ENCODE measurements at places on chromosomes 7 and 10. TPM values are rescaled to one million over a fixed set of nuclear protein-coding genes. Genes with fewer than 3 reads are reported as not detected.

EN2 gene
- polyA plus RNA-seq: 0.03 TPM

OPN4 gene
- not detected for polyA plus RNA-seq

WNT16 gene
- 0.33 TPM for polyA plus RNA-seq

SAMD9L gene
- polyA plus RNA-seq: not detected

TIAL1 gene
- 37.4 TPM for polyA plus RNA-seq

HOXA11 gene
- polyA plus RNA-seq: not detected

C10orf105 gene
- polyA plus RNA-seq: 0.71 TPM

ZNF117 gene
- polyA plus RNA-seq: 2.1 TPM

C10orf53 gene
- polyA plus RNA-seq: not detected

KCND2 gene
- 4.6 TPM for polyA plus RNA-seq

CLCN1 gene
- polyA plus RNA-seq: 0.36 TPM

GDF2 gene
- polyA plus RNA-seq: not detected

ACHE gene
- polyA plus RNA-seq: 1.4 TPM

CYP26A1 gene
- 9.1 TPM for polyA plus RNA-seq

- no peaks in the 10 kb centered on the region for H3K27me3 ChIP-seq
- no peaks in the 10 kb centered on the region for H3K4me1 ChIP-seq
- no peaks in the 10 kb centered on the region for H3K36me3 ChIP-seq
- no peak overlapping the region for H3K27ac ChIP-seq
- DNase-seq: no peak
These were observed 14.8 kb downstream of the HTR5A start for GRCh38 chr7:155084969-155085368.

GRCh38 chr10:22623633-22624253 is 90.6 kb downstream of the PIP4K2A start:
- H3K27me3 ChIP-seq: no peaks in the 10 kb centered on the region
- H3K27ac ChIP-seq: no peak overlapping the region
- DNase-seq: no peak

DNA sequence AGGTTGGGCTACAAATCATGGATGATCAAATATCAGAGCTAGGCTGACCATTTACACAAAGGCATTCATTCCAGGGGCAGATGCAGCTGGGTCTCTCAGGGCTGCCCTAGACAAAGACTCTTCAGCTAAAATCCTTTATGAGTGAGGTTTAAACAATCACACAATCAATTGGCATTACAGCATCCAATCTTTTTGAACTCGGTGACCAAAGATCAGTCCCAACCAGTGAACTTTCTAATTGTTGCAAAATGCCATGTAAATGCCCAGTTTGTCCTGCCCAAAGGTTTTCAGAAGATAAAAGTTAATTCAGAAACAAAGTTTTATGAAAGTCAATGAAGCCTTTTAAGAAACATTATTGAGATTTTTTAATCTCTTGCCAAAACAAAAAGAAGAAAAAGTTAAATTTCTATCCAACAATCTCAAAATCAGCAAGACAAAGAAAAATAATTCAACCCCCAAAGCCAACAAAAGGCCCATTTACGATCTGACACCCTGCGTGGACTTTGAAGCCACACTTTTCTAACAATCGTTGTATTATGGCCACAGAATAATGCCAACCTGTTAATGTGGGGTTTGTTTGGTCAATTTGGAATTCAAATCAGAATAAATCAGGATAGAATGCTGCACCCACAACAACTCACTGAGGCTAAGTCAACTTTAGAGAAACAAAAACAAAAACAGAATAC is 40.9 kb downstream of the GPR37 start:
- H3K36me3 ChIP-seq: no peaks in the 10 kb centered on the region
- H3K27ac ChIP-seq: no peak overlapping the region

- H3K27me3 ChIP-seq: no peaks in the 10 kb centered on the region
- no peak for DNase-seq
- peak overlapping the region; percentile 71 for H3K27ac ChIP-seq
These were observed 1.1 kb downstream of the EPHA1 start for GRCh38 chr7:143407287-143408251.

- no peak for DNase-seq
- H3K36me3 ChIP-seq: no peaks in the 10 kb centered on the region
- no peak overlapping the region for H3K4me3 ChIP-seq
- no peaks in the 10 kb centered on the region for H3K4me1 ChIP-seq
- peaks cover 2% of the 10 kb centered on the region for H3K27me3 ChIP-seq
These were observed 16.4 kb upstream of the FOXK1 start for GRCh38 chr7:4665661-4666060.

DNA sequence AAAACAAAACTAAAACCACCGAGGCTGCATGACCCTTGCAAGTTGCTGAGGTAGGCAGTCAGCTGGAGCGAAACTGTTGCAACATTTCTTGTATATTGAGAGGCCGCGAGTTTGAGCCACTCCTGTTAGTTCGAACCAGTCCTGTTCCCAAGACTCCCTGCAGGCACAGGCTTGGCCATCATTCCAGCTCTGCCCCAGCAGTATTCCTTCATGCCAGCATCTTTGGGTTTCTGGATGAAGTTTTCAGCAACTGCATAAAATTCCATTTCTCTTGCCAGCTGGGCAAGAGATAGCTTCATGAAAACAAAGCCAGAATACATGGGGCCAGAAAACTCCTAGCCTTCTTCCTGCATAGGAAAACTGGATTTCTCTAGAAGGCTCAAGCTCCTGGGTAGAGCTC is 207.6 kb downstream of the FRMD4A start:
- H3K27me3 ChIP-seq: no peaks in the 10 kb centered on the region
- no peak overlapping the region for H3K4me3 ChIP-seq
- no peaks in the 10 kb centered on the region for H3K36me3 ChIP-seq
- no peaks in the 10 kb centered on the region for H3K4me1 ChIP-seq
- no peak for DNase-seq
- no peak overlapping the region for H3K27ac ChIP-seq

GRCh38 chr7:5222841-5223411 is 32.9 kb downstream of the WIPI2 start:
- no peak overlapping the region for H3K4me3 ChIP-seq
- no peaks in the 10 kb centered on the region for H3K4me1 ChIP-seq
- H3K27ac ChIP-seq: no peak overlapping the region
- peaks cover 34% of the 10 kb centered on the region for H3K36me3 ChIP-seq
- H3K27me3 ChIP-seq: no peaks in the 10 kb centered on the region

- H3K4me1 ChIP-seq: no peaks in the 10 kb centered on the region
- no peaks in the 10 kb centered on the region for H3K36me3 ChIP-seq
- H3K4me3 ChIP-seq: no peak overlapping the region
- no peaks in the 10 kb centered on the region for H3K27me3 ChIP-seq
- DNase-seq: no peak
These were observed 38.2 kb upstream of the C10orf71 start for GRCh38 chr10:49260644-49261296.

DNA sequence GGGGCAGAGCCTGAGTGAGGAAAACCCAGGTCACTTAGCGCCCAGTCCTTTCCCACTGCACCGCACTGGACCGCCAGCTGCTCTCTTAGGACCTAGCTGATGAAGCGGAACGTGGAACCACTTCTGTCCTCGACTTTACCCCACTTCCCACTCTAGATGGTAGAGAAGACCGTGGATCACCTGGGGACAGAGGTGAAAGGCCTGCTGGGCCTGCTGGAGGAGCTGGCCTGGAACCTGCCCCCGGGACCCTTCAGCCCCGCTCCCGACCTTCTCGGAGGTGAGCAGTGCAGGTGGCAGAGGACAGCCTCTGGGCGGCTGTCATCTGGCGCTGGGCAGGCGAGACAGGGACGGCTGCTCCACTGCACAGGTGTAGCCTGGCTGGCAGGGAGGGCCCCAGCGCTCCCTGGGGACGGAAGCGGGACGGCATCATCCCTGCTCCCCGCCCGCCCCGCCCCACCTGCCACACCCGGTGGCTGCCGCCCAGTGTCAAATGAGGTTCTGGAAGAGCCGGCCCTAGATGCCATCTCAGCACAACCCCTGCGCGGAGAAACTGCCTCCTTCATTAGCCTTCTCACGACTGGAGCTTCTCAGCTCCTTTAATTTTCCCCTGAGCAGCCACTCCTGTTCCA is 11.7 kb downstream of the PLAC9 start:
- H3K4me3 ChIP-seq: no peak overlapping the region
- DNase-seq: no peak
- H3K36me3 ChIP-seq: no peaks in the 10 kb centered on the region
- H3K27ac ChIP-seq: no peak overlapping the region

GRCh38 chr7:116449950-116450349 is 49.6 kb upstream of the CAV2 start:
- H3K4me1 ChIP-seq: no peaks in the 10 kb centered on the region
- no peaks in the 10 kb centered on the region for H3K36me3 ChIP-seq
- H3K27ac ChIP-seq: no peak overlapping the region
- H3K4me3 ChIP-seq: no peak overlapping the region
- no peaks in the 10 kb centered on the region for H3K27me3 ChIP-seq

DNA sequence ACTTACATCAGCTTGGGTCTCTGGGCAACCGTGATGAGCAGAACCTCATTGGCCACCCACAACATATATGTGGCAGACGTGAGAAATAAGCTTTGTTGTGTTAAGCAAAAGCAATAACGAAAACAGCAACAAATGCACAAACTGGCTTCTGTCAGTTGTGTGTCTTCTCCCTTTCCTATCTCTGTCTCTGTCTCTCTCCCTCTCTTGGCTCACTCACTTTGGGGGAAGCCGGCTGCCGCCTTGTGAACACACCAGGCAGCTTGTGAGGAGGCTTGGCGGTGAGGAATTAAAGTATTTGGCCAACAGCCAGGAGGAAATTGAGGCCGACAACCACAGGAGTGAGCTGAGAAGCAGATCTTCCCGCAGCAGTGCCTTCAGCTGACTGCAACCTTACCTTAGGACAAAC is 21.9 kb upstream of the CDCA7L start:
- no peak for DNase-seq
- H3K4me1 ChIP-seq: no peaks in the 10 kb centered on the region
- H3K4me3 ChIP-seq: no peak overlapping the region
- no peak overlapping the region for H3K27ac ChIP-seq

GRCh38 chr10:119466655-119467054 is 75.9 kb downstream of the RGS10 start:
- peaks cover 2% of the 10 kb centered on the region for H3K27me3 ChIP-seq
- DNase-seq: no peak
- no peak overlapping the region for H3K27ac ChIP-seq
- H3K4me3 ChIP-seq: no peak overlapping the region

DNA sequence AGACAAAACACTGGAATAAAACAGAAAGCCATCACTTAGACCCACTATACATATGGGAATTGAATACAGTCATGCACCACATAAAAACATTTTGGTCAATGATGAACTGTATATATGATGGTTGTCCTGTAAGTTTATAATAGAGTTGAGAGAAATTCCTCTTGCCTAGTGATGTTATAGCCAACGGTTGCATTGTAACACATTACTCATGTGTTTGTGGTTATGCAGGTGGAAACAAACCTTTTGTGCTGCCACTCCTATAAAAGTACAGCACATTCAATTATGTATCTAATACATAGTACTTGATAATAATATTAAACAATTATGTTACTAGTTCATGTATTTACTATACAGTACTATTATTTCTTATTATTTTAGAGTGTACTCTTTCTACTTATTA is 381.2 kb upstream of the MBL2 start:
- no peaks in the 10 kb centered on the region for H3K36me3 ChIP-seq
- H3K4me1 ChIP-seq: no peaks in the 10 kb centered on the region
- H3K27ac ChIP-seq: no peak overlapping the region
- DNase-seq: no peak
- H3K27me3 ChIP-seq: peaks cover 16% of the 10 kb centered on the region

DNA sequence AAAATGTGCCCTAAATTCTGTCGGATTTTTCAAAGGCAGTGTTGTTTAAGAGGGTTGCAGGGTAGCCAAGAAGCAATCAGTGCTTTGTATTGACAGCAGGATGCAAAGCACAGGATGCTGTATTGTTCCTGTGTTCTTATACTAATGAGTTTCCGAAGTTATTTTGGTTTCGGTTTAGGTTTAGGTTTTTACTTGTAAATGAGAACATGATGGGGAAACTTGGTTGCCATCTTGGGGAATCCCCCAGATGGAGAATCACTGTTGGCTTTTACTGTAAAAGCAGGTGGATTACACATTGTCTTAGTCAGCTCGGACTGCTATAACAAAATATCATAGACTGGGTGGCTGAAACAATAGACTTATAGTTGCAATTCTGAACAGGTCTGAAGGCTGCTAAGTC is 72.1 kb downstream of the INHBA start:
- H3K27me3 ChIP-seq: no peaks in the 10 kb centered on the region
- DNase-seq: no peak
- H3K4me1 ChIP-seq: peaks cover 30% of the 10 kb centered on the region
- H3K27ac ChIP-seq: peak overlapping the region; percentile 61
- H3K36me3 ChIP-seq: no peaks in the 10 kb centered on the region
- H3K4me3 ChIP-seq: peak overlapping the region; percentile 32

DNA sequence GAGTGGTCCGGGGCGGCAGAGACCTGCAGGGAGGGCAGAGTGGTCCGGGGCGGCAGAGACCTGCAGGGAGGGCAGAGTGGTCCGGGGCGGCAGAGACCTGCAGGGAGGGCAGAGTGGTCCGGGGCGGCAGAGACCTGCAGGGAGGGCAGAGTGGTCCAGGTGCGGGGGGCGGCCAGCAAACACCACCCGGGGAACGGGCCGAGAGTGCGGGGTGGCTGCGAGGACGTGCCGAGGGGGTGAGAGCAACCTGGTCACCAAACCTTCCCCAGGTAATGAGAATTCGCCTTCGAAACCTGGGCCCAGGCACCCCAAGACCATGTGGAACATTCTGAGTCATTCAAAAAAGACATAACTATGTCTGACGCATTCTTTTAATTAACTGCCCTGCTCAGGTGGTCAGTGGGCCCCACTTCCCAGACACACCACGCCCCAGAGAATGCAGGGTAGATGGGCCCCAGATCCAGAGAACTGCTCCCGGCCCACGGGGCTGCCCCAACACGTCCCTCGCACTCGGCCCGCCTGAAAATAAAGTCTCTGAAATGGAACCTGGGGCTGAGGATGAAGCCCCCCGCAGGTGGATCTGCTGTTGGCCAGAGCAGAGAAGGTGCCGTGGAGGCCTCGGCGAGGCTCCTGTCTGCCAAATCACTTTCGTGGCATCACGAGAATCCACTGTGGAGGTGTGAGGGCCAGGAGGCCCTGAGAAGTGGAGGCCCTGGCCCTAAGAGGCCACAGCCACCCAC is 12.5 kb upstream of the GPR146 start:
- H3K27ac ChIP-seq: no peak overlapping the region
- no peaks in the 10 kb centered on the region for H3K4me1 ChIP-seq
- H3K36me3 ChIP-seq: no peaks in the 10 kb centered on the region
- DNase-seq: no peak

GRCh38 chr10:43843321-43844101 is 194.8 kb upstream of the ZNF32 start:
- H3K27me3 ChIP-seq: no peaks in the 10 kb centered on the region
- no peaks in the 10 kb centered on the region for H3K36me3 ChIP-seq
- no peak overlapping the region for H3K27ac ChIP-seq
- H3K4me1 ChIP-seq: no peaks in the 10 kb centered on the region

GRCh38 chr10:13589316-13589715 is 2.6 kb downstream of the PRPF18 start:
- no peaks in the 10 kb centered on the region for H3K4me1 ChIP-seq
- H3K36me3 ChIP-seq: no peaks in the 10 kb centered on the region
- H3K27me3 ChIP-seq: no peaks in the 10 kb centered on the region
- DNase-seq: no peak
- no peak overlapping the region for H3K27ac ChIP-seq

- DNase-seq: no peak
- H3K4me3 ChIP-seq: no peak overlapping the region
- H3K27me3 ChIP-seq: no peaks in the 10 kb centered on the region
- H3K36me3 ChIP-seq: no peaks in the 10 kb centered on the region
These were observed 186.3 kb upstream of the KCTD7 start for GRCh38 chr7:66442385-66442784.

GRCh38 chr10:14562218-14563075 is 212.2 kb downstream of the FAM107B start:
- H3K27ac ChIP-seq: no peak overlapping the region
- H3K27me3 ChIP-seq: no peaks in the 10 kb centered on the region
- H3K4me1 ChIP-seq: no peaks in the 10 kb centered on the region
- H3K36me3 ChIP-seq: no peaks in the 10 kb centered on the region

- no peak overlapping the region for H3K27ac ChIP-seq
- no peak for DNase-seq
- H3K4me3 ChIP-seq: no peak overlapping the region
- no peaks in the 10 kb centered on the region for H3K27me3 ChIP-seq
These were observed 12.1 kb downstream of the ZNF282 start for GRCh38 chr7:149207324-149208035.
